ENCODE measurements at places on chromosomes 3 and 15.

GRCh38 chr15:38626443-38627050 lies 61.9 kb upstream of the RASGRP1 start:
- DNase-seq, result no peak

GRCh38 chr3:188663839-188664238 lies 507.9 kb upstream of the TPRG1 start:
- DNase-seq, result no peak

DNA sequence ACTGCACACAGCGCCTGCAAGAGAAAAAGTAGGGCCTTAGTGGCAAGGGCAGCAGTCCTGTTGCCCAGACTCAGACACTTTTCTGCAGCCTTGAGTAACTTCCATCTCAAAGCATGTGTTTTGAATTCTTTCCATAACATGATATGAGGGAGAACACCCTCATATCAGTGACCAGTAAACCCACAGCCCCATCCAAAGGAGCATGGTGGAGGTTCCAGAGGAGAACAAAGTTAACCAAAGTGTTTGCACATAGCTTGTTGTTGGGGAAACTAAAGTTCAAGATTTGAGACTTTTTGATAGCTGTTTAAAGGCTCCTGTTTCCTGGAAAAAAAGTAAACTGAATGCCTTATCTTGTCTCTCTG lies 74.2 kb downstream of the OCA2 start:
- DNase-seq, result no peak

GRCh38 chr3:178628037-178628436 lies 91.8 kb downstream of the KCNMB2 start:
- no peak for DNase-seq

- DNase-seq, result no peak
Observed at GRCh38 chr3:60444898-60445437, 806.3 kb downstream of the FHIT start.

- no peak for DNase-seq
Observed at GRCh38 chr15:33641069-33641468, 327.2 kb upstream of the CHRM5 start.

- DNase-seq, result no peak
Observed at GRCh38 chr3:152334761-152335160, 66.0 kb downstream of the MBNL1 start.

DNA sequence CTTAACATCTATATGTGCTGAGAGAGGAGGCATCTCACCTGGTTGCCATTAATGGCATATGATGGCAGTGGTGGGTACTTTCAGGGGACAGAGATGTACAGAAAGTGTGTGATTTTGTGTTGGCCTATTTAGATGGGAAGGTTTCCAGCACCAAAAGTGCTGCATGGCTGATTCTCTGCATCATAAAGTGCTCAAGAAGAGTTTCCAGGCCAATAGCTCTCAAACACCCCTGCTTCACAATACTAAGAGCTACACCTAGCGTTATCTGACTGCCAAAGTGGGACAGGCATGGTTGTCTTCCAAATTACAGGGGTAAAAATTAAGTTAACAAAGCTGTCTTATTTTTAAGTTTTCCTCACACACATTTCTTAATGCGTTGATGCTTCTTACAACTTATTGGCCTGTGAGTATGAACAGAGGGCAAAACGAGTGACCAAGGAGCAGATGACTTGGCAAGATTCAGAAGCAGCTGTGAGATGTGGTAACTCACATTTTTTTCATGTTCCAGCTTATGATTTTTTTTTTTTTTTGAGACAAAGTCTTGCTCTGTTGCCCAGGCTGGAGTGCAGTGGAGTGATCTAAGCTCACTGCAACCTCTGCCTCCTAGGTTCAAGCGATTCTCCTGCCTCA lies 41.4 kb upstream of the VEPH1 start:
- DNase-seq, result peak; percentile 55

DNA sequence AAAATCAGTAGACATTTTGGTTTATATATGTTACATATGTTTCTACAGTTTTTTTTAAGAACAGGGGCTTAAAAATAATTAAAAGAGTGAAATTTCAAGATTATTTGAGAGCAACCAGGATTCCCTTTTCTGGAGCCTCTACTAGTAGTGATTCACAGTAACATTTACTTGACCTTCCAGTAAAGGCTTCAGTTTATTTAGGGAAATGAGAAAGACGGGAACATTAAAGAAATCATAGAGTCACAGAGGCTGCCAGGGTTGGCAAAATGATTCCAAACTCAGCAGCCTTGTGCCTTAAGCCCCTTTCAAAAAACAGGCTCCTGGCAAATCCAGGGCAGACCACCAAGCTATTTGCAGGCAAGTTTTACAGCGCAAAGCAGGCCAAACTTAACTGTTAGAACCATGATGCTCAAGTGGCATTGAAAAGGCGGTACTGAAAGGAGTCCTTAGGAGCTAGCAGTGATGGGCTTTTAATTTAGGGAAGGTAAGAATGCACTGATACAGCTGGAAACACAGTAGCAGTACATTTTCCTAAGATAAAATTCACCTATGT lies 201.1 kb upstream of the ADAMTS9 start:
- DNase-seq, result no peak

- DNase-seq, result no peak
Observed at GRCh38 chr3:72538070-72538745, 310.0 kb downstream of the SHQ1 start.

DNA sequence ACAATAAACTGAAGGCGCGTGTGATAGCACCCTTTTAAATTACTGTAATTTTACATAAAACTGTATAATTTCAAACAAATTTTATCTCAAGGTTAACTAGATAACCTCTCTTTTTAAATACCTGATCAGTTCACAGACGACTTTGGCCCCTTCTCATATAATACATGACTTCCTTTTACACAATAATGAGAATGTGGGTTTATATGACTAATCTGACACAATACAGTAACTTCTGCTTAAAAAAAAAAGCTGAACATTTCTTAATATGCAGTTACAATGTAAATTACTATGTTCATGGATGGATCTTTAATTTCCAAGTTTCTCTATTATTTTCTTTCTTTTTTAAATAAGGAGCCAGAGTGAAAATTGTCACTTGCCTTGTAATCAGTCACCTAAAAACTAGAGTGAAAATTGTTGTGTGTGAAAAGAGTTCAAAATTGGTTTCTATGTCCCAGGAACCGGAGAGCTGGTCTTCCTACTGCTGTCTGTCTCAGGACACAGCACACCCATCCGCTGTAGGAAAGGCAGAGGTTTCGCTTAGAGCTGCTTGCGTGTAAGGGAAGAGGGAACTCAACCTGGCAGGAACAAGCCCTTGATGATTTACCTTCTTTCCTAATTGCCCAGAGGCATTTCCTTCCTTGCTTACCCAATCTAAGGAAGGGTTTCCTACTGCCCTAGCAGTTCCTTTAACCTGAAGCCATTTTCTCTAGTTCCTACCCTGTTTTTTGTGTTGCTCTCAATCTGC lies 33.3 kb downstream of the PLD1 start:
- no peak for DNase-seq

GRCh38 chr3:177885063-177885462 lies 651.2 kb upstream of the KCNMB2 start:
- no peak for DNase-seq

DNA sequence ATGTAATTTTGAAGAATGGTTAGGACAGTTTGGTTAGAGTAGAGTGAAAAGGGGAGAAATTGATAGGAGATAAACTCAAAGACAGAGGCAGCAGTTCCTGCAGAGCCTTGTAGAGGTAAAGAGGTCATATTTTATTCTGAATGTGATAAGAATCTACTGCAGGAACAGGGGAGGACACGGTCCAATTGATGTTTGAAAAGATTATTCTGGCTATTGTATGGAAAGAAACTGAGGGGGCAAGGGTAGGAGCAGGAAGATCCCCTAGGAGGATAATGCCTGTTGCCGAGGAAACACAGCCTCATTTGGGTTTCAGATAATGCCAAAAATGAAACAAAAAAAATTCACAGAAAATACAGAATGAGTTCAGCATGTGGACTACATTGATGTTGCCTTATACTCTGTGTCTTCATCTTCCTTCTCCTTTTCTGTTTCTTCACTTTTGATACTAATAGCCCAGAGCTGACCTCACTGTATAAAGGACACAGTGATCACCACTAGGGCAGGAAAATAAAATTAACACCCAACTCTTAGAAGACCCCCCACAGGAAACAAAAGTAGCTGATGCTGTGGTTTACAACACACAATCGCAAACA lies 454.6 kb upstream of the UBE2E2 start:
- DNase-seq, result no peak

- no peak for DNase-seq
Observed at GRCh38 chr15:71701808-71702207, 108.5 kb upstream of the NR2E3 start.

DNA sequence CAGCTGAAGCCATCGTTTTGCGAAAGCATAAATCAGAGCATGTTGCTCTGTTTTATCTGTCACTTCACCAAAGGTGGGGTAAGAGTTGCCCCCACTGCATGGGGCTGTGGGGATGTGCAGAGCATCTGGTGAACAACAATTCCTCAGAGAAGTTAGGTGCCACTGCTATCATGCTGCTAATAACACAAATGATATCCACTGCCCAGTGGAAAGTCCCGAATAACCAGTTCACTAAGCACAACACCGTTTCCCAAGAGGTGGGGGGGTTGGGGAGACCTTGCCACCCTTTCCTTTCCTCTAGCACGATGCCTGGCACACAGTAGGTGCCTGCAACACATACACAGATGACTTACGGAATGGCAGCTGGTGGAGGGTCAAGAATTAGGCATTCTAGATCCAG lies 38.6 kb downstream of the FAM3D start:
- no peak for DNase-seq

DNA sequence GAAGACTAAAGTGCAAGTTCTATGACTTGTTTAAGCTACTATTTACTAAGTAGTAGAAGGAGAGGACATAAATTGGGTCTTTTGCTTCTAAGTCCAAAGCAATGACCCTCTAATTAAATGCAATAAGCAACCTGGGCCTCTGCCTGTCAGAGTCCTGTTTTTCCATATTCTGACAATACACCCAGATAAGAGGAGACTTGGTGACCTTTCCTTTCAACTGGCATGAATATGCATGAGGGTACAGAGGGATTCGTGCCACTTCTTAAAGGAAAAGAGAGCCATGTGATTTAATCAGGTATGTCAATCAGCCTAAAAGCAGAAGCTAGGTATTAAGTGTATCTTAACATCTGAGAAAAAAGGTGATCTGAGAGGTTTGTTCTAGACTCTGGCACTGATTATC lies 50.7 kb upstream of the FGF7 start:
- no peak for DNase-seq

DNA sequence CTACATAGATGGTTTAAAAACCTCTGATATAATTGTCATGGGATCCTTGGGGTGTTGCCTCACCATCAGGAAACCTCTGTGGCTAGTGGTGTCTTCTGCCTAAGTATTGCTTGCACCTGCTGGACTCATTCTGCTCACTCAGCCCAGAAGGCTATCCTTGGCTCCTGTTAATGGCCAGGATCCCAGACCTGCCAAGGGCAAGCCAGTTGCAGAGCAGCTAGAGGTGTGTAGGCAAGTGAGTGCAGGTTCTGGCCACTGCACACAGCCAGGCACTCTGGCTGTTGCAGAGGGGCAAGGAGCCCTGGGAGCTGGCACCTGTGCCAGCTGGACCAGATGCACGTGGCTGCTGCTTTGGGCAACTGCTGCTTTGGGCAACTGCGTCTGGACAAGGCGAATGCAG lies 1125.8 kb downstream of the SI start:
- DNase-seq, result no peak

- DNase-seq, result peak; percentile 16
Observed at GRCh38 chr3:39809181-39809994, at the start of gene MYRIP. Gene MYRIP, plus strand, starts transcription at chr3:39809609. Its CDS starts 91,208 bp downstream, at chr3:39900817.

Data from EH (cell line).